ENCODE measurements at places on chromosomes 6 and 20.
A peak's percentile ranks its signal among the peaks of the same experiment; 100 is the strongest.

DNA sequence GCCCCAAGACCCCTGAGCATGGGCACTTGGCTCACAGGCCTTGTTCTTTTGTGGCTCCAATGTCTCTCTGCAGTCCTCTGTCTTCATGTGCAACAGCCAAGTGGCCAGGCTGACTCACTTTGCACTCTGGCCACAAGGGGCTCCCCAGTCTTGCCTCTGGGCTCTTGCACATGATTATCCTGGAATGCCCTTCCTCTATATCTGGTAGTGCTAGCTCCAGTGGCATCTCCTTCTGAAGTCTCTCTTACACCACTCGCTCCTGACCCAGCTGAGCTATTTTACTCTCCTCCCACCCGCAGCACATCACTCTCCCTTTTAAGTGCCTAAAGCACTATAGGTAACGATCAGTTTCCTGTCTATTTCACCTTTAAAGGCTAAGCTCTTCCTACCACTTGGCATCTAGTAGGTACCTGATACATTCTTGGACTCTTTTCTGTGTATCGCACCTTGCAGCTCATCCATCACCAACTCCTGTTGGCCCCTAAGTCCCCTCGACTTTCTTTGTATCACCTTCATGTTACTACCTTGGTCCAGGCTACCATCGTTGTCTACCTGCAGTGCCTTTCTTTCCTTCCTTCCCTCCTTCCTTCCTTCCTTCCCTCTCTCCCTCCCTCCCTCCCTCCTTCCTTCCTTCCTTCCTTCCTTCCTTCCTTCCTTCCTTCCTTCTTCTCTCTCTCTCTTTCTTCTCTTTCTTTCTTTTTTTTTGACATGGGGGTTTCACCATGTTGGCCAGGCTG, 211.9 kb upstream of the RNF24 start:
- DNase-seq, result no peak

DNA sequence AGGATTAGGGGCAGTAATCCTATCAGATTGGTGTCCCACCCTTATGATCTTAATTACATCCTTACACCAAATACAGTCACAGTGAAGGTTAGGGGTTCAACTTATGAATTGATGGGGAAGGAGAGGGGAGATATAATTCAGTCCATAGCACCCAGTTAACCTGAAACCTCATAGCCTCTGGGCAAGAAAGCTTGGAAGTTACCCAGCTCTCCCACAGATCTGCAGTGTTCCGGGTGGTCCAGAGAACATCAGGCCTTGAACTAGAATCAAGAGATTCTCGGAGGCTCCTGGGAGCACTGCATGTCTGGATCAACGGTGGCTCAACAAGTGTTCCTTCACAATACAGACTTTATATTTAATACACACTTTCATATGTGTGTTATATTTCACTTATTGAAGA, 392.6 kb upstream of the MARCKS start:
- DNase-seq, result no peak

DNA sequence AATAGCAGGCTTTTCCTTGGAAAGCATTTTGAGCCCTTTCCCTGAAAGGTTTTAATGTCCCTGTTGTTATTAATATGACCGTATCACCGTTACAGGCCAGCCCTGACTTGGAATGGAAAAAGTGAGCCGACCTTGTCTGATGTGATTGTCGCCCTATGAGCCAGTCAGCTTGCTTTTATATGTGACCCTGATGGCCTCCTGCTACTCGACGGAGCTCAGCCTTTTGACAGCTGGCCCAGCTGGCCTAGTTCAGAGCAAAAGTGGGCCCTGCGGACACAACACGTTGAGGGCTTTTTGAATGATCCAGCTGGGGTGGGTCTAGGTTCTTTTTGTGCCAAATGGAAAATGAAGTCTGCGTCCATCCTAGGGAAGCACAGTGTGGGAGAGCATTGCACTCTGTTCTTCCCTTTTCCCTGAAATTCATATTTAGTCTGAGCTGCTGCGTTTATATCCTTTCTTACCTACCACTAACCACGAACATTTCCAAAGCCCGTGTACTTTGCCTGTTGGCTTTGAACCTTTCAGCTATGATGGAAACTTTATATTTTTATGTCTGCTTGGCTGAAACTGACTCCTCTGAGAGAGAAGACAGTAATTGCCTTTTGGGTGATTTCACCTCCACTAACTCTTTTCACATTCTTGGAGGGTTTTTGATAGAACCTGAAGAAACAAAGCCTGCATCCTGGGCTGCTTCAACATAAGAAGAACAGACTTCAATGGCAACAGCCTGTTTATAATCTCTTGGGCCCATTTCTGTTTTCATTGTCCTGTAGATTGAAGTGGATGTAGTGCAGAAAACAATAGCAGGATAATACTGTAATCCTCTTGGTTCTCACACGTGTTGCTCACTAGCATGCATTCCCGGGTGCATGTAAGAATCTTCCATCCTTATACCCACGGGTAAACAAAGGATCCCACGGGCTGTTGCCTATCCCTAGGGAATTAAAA, 121.8 kb upstream of the HDGFL1 start:
- no peak for DNase-seq

GRCh38 chr20:12925210-12925755, 83.5 kb upstream of the SPTLC3 start:
- DNase-seq, result no peak

DNA sequence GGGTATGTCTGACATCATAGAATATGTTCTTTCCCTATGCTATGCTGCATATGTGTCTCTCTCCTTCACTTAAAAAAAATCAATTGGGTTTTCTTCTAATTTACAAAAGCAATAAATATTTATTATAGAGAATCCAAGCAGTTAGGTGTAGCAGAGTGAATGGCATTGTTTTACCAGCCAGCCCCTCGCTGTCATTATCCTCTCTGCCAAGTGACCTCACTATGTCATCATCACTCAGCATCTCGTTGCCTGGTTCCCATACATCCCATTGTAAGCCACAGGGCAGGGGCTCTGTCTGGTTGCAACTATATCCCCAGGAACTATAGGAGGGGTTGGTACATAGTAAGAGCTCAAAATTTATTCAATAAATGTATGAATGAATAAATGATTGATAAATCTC, 31.3 kb downstream of the KIAA0319 start:
- no peak for DNase-seq

DNA sequence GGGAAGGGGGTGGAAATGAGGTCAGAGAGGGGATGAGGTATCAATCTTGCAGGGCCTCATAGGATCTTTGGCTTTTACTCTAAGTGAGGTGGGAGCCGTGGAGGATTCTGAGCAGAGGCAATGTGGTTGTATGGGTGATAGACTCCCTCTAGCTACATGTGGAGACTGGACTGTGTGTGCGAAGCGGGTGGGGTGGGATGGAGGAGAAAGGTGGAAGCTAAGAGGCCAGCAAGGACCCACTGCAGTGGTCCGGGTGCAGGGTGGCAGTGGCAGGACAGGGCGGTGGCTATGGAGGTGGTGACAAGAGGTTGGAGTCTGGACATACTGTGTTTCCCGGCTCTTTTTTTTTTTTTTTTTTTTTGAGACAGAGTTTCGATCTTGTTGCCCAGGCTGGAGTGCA, 62.4 kb upstream of the PTPN1 start:
- DNase-seq, result no peak

- DNase-seq, result no peak
These were observed 75.1 kb downstream of the SNX9 start for GRCh38 chr6:157898169-157898568.

- no peak for DNase-seq
These were observed 78.2 kb downstream of the THBS2 start for GRCh38 chr6:169175360-169175887.

DNA sequence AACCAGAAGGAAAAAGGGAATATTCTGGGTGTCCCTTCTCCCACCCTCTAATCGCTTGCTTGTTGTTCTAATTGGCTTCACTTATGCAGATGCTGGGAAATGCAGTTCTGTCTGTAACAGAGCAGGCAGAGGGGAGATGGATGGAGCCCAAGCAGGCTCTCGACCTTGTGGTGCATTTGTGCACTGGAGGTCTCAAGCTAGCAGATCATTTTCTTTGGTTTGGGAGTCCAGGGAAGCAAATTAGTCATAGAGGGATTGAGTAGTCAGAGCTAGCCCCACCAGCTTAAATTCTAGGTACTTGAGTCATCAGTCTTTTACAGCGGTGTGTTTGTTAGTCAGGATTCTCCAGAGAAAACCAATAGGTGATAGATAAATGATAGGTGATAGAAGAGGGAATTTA, 234.7 kb upstream of the ECI2 start:
- DNase-seq, result no peak

- no peak for DNase-seq
These were observed 401.9 kb downstream of the QKI start for GRCh38 chr6:163816441-163816840.

GRCh38 chr6:112085286-112086065, 1.8 kb downstream of the TUBE1 start:
- DNase-seq, result no peak

- DNase-seq, result no peak
These were observed 2.1 kb upstream of the HIVEP1 start for GRCh38 chr6:12009876-12010634.

- DNase-seq, result no peak
These were observed 77.2 kb upstream of the TPD52L1 start for GRCh38 chr6:125076482-125076742.

DNA sequence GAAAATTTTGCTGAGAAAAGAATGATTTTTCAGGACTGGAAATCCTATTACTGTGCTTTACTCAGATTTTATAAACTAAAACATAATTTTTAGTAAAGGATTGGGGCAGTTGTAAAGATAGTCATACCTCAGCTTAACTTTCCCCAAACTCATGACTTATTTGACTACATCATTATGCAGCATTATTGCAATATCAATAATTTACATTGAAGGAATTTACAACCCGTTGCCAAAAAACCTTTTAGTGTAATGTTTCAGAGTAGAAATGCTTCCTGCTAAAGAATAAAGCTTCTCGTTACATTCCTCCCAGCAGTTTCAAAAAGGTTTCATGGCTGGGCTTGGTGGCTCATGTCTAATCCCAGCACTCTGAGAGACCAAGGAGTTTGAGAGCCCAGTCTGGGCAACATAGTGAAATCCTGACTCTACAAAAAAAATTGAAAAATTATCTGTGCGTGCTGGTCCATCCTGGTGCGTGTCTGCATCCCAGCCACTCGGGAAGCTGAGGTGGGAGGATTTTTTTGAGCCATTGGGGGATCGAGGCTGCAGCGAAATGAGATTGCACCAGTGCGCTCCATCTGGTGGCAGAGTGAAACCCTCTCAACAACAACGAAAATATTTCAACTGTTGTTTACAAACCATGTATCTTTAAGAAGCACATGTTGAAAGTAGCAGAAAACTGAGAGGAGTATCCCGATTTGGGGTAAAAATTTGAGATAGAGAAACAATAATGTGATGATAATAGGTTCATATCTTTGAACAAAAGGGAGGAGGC, 4.4 kb downstream of the AMD1 start:
- DNase-seq, result peak; percentile 19

Data from stimulated activated CD8-positive, alpha-beta memory T cell treated with anti-CD3 and anti-CD28 coated beads, Interleukin-15, amount 100 ng/mL, for 1 hour (primary cell).